NCI-H774 (cell line): ENCODE measurements at places on chromosomes 16 and 17.

- DNase-seq = no peak
Observed at GRCh38 chr16:85798283-85798776, 1.0 kb downstream of the EMC8 start.

- no peak for DNase-seq
Observed at GRCh38 chr17:51709694-51710633, 448.6 kb downstream of the CA10 start.

DNA sequence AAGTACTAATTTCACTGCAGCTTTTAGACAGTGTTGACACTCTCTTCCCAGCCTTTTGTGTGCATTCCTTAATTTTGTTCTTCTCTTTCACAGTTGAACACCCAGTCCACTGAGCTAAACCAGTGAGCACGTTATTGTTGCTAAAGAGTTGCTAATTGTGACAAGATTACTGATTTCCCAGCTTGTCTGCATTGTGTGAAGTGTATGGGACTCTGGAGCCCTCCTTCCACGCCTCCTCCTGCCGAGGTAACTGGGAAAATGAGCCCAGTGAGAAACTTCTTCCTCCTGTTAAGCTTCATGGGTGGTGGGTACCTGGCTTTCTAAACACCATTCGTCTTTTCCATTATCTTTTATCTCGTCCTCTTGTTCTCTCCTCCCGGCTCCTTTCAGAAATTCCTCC lies 29.8 kb upstream of the DNAH17 start:
- DNase-seq = no peak

DNA sequence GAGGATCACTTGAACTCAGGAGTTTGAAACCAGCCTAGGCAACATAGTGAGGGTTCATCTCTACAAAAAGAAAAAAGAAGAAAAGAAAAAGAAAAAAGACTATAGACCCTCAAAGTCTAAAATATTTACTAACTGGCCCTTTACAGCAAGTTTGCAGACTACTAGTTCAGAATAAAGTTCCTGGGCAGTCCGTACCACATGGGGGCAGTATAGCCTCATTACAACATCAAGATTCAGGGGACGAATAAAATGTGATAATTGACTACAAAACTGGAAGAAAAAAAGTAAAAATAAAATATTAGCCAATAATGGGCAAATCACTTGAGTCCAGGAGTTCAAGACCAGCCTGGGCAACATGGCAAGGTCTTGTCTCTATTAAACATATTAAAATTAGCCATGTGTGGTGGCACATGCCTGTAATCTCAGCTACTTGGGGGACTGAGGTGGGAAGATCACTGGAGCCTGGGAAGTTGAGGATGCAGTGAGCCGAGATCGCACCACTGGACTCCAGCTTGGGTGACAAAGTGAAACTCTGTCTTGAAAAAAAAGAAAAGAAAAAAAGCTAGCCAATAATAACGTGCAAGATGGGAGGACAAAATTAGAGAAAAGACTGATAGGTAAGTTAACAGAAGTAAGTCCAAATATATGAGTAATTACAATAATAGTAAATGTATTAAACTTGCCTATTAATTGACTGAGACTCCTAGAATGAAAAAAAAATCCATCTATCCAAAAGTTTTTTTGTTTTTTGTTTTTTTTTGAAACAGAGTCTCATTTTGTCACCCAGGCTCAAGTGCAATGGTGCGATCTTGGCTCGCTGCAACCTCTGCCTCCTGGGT lies 129.4 kb upstream of the SEC14L1 start:
- peak; percentile 49 for DNase-seq

DNA sequence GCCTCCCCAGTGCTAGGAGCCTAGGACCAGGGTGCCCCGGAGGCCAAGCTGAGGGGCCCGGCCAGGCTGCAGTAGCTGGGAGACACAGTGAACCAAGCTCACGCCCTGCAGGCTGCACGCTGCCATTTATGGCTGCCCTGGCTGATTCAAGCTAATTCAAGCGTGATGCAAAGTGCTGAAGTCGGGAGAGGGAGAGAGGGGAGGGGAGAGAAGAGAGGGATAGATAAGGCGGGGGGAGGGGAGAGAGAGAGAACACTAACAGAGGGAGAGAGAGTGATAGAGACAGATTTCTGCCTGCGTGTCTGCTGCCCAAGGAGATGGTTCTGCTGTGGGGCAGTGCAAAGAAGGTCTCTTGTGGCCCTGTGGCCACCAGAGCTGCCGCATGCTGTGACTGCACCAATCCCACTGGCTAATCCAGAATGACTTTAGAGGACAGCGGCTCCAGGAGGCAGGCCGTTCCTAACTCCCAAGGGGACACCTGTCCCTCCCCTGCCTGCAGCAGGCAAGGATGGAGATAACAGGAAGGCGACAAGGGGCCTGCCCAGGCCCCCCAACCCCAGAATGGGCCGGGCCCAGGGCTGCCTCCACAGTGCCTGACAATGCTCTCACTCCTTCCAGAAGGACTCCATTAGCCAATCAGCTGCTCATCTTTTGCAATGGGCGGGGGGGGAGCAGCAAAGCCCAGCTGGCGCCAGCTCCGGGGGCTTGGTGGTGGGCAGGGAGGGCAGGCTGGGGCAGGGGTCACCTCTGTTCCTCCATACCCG lies 12.9 kb downstream of the MXRA7 start:
- DNase-seq = no peak

- no peak for DNase-seq
Observed at GRCh38 chr16:22313876-22314470, 16.8 kb downstream of the POLR3E start.

GRCh38 chr17:65130832-65131231 lies 6.3 kb upstream of the RGS9 start:
- no peak for DNase-seq

DNA sequence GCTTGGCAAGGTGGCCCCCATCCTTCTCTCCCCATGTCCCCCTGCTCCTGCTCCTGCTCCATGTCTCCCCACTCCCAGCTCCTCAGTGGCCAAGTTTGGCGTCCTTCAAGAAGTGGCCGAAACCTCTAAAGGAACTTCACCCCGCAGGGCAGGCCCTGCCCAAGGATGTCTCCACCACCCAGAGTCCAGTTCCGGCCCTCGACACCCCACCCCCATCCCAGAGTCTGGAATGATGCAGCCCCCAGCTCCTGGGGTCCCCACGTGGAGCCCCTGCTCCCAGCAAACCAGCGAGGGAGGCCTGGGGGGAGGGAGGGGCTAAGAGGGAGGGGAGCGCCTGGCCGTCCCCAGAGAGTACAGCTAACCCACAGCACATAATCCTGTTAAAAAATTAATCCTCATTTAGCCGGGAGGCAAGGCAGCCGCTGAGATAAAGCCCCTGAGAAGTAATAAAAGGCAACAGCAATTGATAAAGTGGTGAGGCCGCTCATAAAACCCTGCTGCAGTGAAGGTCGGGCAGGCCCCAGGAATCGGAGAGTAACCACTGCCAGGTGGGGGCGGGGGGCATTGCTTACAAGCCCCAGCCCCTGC lies 9.9 kb upstream of the ENPP7 start:
- no peak for DNase-seq

- no peak for DNase-seq
Observed at GRCh38 chr16:12208341-12209035, 232.0 kb downstream of the SNX29 start.

DNA sequence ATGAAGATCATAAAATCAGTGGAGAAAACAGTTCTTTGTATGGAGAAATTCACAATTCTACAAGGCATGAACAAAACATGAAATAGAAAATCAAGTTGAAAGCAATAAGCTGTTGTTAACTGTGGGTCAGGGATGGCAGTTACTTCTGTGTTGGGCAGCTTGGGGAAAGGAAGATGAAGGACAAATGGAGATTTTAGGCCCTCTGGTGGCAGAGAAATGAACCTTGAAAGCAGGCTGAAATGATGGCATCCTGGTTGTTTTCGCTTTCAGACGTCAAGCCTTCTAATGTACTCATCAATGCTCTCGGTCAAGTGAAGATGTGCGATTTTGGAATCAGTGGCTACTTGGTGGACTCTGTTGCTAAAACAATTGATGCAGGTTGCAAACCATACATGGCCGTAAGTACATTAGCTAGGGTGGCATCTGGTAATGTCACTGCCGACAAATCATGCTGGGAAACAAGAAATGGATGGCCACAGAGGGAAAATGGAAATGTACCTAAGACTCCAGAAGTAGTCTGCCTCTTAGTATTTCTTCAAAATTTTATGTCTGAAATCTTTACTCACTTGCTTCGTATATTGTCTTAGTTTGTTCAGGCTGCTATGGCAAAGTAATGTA lies 108.9 kb downstream of the MAP2K6 start:
- DNase-seq = peak; percentile 67

- DNase-seq = no peak
Observed at GRCh38 chr17:63497708-63498483, 21.0 kb downstream of the ACE start.

- no peak for DNase-seq
Observed at GRCh38 chr17:7711051-7711755, 6.2 kb downstream of the EFNB3 start.

DNA sequence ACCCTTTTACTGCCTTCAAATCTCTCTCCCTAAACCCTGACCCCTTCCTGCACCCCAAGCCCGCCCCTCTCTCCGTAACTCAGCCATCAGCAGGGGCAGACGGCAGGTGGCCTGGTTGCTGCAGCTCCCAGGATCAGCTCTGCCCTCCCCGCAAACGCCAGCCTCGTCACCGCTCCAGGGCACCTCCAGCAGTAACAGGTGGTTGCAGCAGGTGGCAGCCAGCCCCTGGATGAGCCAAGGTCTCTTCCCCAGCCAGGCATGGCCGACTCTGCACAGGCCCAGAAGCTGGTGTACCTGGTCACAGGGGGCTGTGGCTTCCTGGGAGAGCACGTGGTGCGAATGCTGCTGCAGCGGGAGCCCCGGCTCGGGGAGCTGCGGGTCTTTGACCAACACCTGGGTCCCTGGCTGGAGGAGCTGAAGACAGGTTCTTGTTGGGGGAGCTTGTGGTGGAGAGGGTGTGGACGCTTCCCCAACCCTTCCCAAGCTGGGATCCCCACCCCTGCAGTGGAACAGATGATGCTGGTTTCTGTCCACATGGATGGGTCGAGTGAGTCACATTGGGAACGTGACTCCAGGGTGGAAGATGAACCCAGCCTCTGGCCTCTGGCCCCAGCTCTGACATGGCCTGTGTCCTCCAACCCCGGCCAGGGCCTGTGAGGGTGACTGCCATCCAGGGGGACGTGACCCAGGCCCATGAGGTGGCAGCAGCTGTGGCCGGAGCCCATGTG lies 558 bp downstream of the HSD3B7 start:
- DNase-seq = peak; percentile 72

GRCh38 chr16:16982614-16983013 lies 488.1 kb downstream of the XYLT1 start:
- DNase-seq = peak; percentile 93

DNA sequence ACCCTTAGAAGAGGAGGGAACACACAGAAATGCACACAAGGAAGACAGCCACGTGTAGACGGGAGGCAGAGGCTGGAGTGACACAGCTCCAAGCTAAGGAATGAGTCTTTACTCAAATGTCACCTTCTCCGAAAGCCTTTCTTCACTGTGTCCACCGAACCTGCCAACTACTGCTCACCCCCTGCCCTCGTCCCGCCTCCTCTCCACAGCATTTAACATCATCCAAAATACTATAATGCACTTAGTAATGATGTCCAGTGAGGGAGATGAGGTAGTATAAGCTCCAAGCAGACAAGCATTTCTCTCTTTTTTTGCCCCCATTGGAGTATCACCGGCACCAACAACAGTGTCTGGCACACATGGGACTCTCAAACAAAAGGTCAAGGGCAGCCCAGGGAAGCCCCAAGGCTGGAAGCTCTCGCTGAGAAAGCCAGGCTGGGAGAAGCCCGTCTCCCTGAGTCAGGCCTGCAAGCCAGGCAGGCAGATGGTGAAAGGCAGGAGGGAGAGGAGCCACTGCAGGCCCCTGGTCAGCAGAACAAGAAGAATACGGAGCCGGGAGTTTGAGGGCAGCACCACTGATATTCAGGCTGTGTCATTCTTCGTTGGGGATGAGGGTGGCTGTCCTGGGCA lies 25.9 kb downstream of the ZFHX3 start:
- DNase-seq = no peak

DNA sequence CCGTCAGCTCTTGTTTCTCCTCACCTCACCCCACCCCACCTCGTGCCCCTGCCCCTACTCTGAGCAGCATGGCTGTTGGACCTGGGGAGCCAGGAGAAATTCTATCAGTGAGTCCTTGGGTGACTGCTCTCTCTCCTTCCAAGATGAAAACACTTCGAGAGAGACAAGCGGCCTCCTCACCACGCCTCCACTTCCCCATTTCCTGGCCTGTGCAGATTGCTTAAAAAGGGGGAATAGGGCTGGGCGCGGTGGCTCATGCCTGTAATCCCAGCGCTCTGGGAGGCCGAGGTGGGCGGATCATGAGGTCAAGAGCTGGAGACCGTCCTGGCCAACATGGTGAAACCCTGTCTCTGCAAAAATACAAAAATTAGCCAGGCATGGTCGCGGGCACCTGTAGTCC lies 9.5 kb downstream of the DLX4 start:
- DNase-seq = no peak

GRCh38 chr16:87331241-87331801 lies 14.1 kb upstream of the C16orf95 start:
- no peak for DNase-seq

DNA sequence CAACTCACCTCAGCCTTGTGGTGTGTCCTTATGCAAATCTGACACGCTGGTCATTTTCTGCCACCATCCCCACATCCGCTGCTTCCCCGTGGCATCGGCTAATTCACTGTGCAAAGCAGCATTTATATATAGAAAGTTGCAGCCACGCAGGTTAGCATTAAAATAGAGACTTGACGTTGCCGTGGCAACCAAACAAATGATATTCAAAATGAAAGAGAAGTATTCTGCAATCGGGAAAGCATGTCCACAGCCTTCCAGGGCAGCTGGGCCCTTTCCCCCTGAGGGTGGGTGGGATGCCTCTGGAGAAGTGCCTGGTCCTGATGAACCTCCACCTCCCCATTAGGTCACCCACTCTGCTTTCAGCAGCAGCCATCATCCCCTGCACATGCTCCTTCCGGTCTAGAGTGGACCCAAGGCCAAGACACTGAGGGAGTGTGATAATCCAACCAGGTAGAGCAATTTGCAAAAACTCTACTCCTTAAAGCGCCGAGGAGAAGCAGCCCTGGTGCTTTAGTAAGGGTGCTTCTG lies 138.7 kb downstream of the GAS7 start:
- DNase-seq = no peak

GRCh38 chr16:49621241-49622083 lies 234.4 kb downstream of the ZNF423 start:
- DNase-seq = no peak

- DNase-seq = no peak
Observed at GRCh38 chr17:74369221-74369620, 1.9 kb downstream of the GPR142 start.

- no peak for DNase-seq
Observed at GRCh38 chr17:15885770-15886169, 59.2 kb upstream of the ADORA2B start.

- no peak for DNase-seq
Observed at GRCh38 chr17:40338058-40338457, 26.5 kb downstream of the GJD3 start.
